ENCODE measurements at places on chromosomes 5 and 9. TPM values are rescaled to one million over a fixed set of nuclear protein-coding genes. Genes with fewer than 3 reads are reported as not detected.

CYSTM1 gene
- total RNA-seq, result 80.9 TPM

GRCh38 chr9:105171589-105171988, 72.9 kb upstream of the SLC44A1 start:
- DNase-seq, result no peak

- no peak for DNase-seq
Measured at GRCh38 chr9:17068671-17069070, 66.2 kb upstream of the CNTLN start.

DNA sequence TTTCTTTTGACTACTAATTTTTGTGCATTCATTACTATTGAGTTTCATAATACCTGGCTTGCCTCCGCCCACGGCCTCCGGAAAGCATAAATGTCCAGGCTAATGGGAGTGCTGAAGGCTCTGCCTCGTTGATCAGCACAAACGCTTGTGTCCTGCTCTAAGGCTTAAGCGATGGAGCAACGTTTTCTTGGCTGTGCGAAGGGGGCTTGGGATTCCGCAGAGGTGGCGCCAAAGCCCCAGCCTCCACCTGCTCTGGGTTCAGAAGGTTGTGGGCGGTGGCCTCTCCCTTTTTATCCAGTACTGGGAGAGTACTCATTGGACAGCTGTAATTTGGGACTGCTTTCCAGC, 19.7 kb downstream of the ANXA2R start:
- no peak for DNase-seq

DNA sequence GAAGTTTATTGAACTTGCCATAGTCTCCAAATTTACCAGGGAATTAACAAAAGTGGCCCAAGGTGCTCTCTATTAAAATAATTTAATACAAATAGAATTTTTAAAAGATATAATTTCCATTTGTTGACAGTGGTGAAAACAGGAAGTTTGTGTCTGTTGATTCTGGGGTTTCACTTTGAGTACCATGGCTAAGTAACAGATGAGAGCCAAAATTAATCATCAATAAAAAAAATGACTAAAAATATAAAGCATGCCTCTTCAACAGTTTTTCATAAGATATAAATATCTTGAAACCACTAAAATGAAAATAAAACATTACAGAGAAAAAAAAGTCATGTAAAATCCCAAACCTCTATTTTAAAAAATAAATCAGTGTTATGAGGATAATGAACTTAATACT, 49.8 kb downstream of the SGCD start:
- DNase-seq, result no peak

DNA sequence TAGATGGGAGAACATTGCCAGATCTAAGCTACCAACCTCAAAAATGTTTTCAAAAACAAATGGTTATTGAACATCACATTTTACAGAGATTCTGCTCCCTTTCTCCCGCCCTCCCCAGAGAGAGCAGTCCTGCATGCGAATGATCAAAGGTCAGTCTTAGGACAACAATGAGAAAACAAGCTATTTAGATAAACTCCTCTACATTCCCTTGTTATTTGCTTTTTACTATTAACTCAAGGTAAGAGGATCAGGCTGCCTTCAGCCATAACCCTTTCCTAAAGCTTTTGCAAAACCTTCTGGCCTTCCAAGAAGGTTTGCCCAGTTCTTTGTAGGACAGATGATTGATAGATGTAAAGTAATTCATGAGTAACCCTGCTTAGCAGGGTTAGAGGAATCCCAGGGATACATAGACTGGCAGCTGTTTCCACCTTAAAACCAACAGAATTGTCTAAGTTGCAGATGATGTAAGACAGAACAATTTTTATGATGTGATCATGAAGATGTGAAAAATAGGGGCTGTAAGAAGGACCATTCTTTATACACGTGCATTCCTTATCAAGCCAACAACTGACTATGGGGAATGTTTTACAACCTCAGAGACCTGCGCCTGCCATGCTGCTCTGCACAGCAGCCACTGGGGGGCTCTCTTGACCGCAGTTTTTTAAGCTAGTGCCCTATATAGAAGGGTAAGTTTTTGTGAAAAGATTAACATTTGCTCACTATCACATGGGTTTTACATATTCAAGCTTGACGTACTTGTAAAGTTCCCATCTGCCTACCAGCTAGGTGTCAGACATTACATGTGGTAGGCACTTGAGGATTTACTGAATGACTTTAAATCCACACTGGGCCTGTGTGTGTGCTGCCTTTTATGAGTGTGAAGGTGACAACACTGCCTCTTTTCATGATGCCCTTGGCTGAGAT, 2.3 kb upstream of the ZNF782 start:
- no peak for DNase-seq

SGCD gene
- 56.3 TPM for total RNA-seq

- no peak for DNase-seq
Measured at GRCh38 chr5:169343766-169344165, 42.8 kb upstream of the SLIT3 start.

DNA sequence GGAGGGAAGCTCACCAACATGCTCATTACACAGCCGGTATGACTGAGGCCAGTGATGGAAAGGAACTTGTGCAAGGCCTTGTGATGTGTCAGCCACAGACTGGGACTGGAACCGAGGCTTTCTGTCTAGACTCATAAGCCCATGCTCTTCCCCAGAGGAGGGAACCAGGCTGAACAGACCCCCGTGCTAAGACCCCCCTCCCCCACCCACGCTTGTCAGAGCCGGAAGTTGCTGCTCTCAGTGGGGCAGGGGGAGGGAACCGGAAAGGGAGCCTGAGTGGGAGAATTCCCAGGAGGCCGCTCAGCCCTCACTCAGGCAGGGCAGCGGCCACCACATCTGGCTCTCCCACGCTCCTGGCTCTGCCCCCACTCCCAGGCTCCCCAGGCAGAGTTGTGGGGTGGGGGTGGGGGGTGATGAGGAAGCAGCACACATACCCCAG, 4.1 kb upstream of the PDGFRB start:
- DNase-seq, result no peak

OTP gene
- total RNA-seq, result not detected

GRCh38 chr9:68847765-68848164, 142.7 kb downstream of the PIP5K1B start:
- DNase-seq, result no peak

GRCh38 chr9:92954049-92954861, 6.9 kb downstream of the FGD3 start:
- DNase-seq, result no peak
